Epithelial cell of proximal tubule (primary cell): ENCODE measurements at places on chromosomes 11 and 22. TPM values are rescaled to one million over a fixed set of nuclear protein-coding genes. Genes with fewer than 3 reads are reported as not detected.

Gene FAM83F
- 3.3 and 3.5 TPM in 2 replicates for total RNA-seq

Gene FGF3
- not detected in 2 replicates for total RNA-seq

Gene TPBGL
- total RNA-seq = not detected in 2 replicates

Gene TRIM29
- 0.22 TPM in 1 of 2 replicates, not detected in the other for total RNA-seq

Gene GPR137
- total RNA-seq = 16.3 and 24.8 TPM in 2 replicates

Gene IPO7
- 57.5 and 60.6 TPM in 2 replicates for total RNA-seq

DNA sequence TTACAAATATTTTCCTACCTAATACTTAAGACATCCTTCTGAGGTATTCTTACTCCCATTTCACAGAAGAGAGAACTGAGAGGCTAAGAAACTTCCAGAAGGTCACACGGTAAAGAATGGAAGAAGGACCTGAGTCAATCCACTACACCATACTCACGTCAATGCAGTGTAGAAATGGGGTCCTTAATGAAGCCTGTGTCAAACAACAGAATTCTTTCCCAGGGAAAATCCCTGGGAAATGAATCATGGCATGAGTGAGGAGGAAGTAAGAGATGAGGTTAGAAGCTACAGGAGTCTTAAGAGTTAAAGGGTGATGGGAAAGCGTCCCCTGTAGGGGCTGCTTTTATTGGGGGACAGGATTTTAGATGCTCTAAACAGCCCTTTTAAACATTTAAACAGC lies 147.9 kb downstream of the C11orf91 start:
- DNase-seq = no peak

- DNase-seq = no peak
Measured at GRCh38 chr11:746289-747157, 741 bp upstream of the TALDO1 start.

DNA sequence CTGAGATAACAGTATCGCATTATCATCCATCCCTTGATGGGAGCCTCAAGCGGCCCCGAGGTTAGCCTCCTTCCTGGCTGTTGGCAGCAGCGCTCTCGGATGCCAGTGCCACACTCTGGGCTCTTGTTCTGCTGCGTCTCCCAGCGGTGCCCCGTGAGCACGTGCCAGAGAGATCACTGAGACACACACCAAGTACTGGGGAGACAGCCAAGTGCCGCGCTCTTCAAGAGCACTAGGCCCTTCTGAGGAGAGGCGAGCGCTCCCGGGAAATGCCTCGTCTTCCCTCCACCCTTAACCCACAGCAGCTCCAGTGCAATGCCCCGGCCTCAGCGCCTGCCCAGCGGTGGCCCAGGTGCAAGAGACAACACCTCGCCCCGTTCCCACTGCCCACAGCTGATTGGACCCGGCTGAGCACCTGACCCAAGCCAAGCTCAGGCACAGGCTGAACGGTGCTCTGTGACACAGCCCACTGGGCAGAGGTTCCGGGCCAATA lies 248.3 kb upstream of the NARS2 start:
- no peak for DNase-seq

DNA sequence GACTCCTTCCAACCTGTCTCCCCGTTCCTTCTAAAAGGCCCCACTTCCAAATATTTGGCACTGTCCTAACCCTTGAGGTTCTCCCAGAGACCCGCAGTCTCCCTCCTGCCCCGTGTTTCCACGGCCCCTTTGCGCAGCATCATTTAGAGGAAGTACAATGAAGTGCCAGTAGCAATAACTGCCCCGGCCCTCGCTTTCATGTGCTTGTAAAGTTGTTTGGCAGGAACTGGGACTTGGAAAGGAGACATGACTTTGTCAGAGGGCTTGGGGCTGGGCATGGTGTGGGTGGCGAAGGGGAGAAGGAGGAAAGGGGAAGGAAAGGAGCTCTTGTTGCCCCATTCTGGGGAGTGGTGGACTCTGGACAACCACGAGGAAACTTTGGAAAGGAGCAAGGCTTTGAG lies 2.6 kb downstream of the CD44 start:
- DNase-seq = no peak

DNA sequence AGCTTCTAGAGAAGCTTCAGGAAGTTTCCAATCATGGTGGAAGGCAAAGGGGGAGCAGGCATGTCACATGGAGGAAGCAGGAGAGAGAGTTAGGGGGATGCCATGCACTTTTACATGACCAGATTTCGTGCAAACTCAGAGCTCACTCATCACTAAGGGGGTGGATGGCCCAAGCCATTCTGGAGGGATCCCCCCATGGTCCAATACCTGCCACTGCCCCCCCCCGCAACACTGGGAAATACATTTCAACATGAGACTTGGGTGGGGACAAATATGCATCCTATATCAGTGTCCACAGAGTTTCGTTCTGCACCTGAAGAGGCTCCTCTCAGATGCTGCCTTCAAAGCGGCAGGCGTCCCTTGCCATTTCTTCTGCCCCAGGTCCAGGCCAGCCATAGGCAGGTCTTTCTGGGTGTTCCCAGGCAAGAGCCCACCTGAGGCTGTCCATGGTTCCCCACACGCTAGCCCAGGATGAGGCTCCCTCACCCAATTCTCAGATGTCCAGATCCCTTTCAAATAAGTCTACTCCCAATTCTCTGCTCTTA lies 1344.3 kb downstream of the TBC1D22A start:
- DNase-seq = no peak

DNA sequence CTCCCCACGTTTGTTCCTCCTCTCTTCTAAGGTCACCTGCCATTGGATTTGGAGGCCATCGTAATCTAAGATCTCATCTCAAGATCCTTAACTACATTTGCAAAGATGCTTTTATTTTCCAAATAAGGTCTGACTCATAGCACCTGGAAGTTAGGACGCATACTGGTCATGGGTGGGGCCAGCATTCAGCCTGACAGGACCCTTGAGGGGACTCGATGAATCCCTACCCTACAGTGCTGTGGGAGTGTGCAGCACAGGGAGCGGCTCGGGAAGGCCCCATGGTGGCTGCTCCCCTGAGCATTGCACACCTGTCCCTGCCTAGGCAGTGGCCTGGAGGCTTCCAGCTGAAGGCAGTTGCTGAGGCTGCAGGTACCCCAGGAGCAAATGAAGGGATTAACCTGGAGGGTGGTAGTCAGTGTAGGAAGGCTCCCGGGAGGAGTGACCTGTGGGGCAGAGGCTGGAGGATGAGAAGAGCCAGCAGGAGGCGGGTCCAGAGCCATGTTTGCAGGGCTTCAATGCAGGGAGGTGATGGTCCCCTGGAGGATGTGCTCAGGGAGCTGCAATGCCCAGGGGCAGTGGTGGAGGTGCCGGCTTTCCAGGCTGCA lies 362.2 kb downstream of the CTTN start:
- DNase-seq = no peak

DNA sequence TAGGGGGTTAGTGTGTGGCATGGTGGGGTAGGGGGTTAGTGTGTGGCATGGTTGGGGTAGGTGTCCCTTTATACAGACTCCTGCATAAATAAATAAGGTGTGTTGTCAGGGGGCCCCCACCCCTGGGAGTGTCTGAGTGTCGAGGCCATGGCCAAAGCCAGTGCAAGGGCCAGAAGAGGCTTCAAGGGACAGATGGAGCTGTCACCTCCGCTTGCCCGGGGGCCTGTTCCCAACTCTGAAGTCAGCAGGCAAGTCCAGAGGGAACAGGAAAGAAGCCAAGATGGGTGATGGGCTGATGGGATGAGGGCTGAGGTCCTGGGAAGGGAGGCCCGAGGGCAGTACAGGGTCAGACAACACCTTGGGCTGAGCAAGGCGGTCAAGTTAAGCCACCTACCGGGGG lies 997.8 kb downstream of the BRD1 start:
- DNase-seq = no peak

GRCh38 chr11:60392361-60392760 lies 3.9 kb upstream of the MS4A14 start:
- no peak for DNase-seq

GRCh38 chr11:11261629-11262028 lies 91.4 kb downstream of the CSNK2A3 start:
- no peak for DNase-seq

DNA sequence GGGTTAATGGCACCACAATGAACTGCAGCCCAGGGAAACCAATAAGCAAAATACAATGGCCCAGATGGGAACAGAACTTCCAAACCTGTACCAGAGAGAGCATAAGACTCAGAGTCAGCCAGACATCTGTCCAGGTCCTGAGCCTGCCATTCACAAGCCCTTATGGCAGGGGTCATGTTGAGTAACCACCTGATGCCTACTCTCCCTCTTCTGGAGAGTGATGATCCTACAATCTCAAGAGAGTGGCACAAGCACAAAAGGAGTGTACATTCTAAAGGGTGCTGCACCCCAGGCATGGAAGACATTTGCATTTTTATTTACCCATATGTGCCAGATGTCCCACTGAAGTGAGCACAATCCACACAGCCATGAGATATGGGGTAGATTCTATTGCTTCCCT lies 10.6 kb downstream of the TENM4 start:
- no peak for DNase-seq

- DNase-seq = no peak
Measured at GRCh38 chr11:125180413-125181305, 16.1 kb downstream of the PKNOX2 start.

GRCh38 chr11:105189581-105189980 lies 50.0 kb upstream of the CARD18 start:
- DNase-seq = no peak

DNA sequence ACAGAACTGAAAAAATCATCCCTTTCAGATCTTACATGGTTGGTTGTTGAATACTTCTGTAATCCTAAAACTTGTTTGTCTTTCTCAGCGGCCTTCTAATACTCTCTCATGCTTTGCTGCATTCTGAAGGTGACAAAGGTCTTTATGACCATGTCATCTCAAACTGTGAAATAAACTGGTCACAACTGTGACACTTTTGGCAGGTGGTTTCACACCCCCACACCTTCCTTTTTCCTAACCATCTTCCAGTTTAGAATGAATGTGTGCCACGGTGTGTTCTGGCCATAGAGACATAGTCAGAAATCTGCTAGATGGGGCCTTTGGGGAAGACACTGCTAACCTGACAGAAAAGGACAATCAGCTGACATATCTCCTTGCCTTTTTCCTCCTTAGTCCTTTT lies 14.7 kb upstream of the RFPL3 start:
- no peak for DNase-seq

GRCh38 chr11:42951266-42951665 lies 360.5 kb upstream of the API5 start:
- DNase-seq = no peak

DNA sequence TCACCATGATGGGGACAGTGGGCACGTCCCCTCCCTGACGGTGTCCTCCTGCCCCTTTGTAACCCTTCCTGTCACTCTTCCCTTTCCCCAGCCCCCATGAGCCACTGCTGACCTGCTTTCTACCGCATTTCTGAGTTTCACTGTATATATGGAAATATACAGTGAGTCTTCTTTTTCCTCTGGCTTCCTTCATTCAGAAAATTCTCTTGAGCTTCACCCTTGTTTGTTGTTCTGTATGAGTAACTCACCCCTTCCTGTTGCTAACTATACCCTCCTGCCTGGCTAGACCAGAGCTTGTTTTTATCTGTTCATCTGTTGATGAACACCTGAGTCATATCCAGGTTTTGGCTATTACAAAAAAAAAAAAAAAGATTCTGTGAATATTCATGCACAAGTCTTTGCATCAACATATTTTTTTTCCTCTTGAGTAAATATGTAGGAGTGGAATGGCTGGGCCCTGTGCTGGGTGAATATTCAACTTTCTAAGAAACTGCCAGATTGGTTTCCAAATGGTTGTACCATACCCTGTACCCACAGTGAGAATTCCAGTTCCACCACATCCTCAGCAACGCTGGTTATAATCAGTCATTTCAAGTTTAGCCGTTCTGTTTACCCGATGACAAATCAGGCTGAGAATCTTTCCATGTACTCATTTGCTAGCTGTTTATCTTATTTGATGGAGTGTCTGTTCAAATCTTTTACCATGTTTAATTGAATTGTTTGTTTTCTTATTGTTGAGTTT lies 62.0 kb downstream of the IGF2 start:
- DNase-seq = peak; percentile 32

DNA sequence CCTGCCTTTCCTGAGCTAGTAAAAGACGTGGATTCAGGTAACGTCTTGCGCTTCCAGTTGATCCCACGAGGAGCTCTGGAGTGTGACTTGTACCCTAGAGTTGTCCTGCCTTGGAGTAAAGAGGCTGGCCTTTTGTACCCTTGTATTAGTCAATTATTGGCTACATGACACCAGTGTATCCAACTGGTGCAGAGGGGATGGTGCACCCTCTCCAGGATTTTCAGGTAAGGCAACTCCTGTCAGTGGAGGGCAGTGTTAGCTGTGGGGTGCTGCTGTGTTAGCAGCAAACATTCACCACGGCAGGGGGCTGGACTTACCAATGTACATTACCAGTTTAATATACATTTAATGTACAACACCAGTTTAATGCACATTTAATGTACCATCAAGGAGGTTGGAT lies 233.5 kb downstream of the MIAT start:
- DNase-seq = peak; percentile 50

DNA sequence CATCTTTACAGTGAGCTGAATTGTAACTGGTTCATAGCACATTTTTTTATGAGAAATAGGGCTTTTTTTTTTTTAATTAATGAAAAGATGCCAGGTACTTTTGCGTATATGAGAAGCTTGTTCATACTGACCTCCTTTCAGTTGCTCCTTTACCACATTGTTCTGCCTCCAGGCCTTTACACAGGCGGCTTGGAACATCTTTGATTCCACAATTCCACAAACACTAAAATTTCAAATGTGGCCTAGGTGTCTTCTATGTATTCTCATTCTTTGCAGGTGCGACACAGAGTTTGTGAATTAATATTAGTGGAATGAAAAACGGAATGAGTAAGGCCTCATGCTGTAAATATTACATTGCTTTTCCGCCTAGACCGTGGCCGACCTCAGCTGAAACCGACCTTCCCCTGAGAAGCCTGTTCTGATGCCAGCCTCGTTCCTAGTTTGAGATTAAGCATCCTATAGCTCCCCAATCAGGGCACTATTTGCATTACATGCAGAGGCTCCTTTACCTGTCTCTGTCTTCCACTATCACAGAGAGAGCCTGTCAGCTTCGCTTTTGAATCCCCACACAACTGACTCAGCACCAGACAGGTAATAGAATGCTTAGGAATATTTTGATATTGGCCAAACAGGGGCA lies 125.8 kb downstream of the LDLRAD3 start:
- DNase-seq = no peak
